Omental fat pad (tissue), 4 donors: ENCODE measurements at places on chromosomes 5 and 9.

DNA sequence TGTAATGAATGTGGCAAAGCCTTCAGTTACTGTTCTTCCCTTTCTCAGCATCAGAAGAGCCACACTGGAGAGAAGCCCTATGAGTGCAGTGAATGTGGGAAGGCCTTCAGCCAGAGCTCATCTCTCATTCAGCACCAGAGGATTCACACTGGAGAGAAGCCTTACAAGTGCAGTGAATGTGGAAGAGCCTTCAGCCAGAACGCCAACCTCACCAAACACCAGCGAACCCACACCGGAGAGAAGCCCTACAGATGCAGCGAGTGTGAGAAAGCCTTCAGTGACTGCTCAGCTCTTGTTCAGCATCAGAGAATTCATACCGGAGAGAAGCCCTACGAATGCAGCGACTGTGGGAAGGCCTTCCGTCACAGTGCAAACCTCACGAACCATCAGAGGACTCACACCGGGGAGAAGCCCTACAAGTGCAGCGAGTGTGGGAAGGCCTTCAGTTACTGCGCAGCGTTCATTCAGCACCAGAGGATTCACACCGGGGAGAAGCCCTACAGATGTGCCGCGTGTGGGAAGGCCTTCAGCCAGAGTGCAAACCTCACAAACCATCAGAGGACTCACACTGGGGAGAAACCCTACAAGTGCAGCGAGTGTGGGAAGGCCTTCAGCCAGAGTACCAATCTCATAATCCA lies 6.8 kb downstream of the RPL12 start:
- DNase-seq: no peak

GRCh38 chr5:178204935-178205748 lies 809 bp downstream of the HNRNPAB start:
- DNase-seq: peak; percentile 51

GRCh38 chr9:6667633-6668280 lies 22.2 kb upstream of the GLDC start:
- no peak for DNase-seq

DNA sequence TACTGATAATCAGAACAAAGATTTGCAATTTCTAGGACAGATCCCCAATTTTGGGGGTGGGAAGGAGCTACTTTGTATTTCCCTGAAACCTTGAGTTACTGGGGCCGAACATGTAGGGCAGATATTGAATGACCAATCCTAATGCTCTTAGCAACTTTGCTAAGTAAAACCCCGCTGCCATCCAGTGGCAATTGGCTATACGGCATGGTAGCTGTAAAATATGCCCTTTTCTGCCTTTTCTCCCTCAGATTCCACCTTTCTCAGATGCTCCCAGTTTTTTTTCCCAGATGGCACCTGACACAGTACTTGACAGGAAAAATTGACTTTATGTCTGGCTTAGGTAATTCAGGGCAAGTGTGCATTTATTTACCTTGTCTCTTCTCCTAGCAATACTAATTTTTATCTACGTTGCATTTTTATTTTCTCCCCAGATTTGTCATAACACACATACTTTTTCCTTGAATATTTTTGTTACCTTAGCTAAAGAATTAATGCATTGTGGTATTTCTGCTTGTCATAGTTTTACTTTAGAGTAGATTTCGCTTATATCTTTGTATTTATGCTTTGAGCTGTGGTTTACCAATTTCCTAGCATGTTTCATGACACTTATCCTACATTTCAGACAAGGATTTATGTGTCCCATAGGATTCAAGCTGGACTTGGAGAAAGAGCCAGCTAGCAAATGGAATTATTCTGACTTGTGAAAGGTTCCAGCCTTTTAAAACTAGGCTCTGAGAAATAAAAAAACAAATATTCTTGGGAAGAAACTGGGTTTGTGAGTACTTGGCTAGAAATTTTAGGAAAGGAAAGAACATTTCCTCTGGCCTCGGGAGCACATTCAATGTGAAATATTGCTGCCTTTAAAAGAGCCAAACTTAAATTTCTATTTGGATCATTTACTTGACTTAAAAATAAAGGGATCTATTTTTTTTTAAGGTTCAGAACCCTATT lies 37.4 kb downstream of the PIK3R1 start:
- DNase-seq: no peak

DNA sequence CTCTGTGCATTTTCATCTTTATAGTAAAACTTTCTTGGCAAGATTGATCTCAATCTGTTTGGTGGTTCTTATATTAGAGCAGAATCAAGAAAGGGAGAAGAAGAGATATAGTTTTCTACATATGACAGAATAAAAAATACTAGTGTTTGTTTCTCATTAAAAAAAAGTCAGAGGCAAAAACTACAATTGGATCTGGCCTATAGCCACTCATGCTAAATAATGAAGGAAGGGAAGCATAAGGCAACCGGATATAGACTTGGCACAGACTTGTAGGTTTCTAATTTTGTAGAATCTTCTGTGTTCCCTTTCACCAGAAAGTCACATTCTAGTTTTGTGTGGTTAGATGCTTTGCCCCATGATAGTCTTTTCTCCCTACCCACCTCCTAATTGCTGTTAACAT lies 306.2 kb downstream of the PIK3R1 start:
- no peak for DNase-seq
